ENCODE measurements at places on chromosomes 3 and 15. TPM values are rescaled to one million over a fixed set of nuclear protein-coding genes. Genes with fewer than 3 reads are reported as not detected.

GRCh38 chr3:187929112-187929816, 184.0 kb upstream of the BCL6 start:
- no peaks in the 10 kb centered on the region for H3K27me3 ChIP-seq
- DNase-seq, result no peak
- no peak overlapping the region for H3K27ac ChIP-seq
- no peaks in the 10 kb centered on the region for H3K36me3 ChIP-seq
- no peak overlapping the region for H3K4me3 ChIP-seq
- no peaks in the 10 kb centered on the region for H3K4me1 ChIP-seq

- H3K4me1 ChIP-seq, result peaks cover 11% of the 10 kb centered on the region
- no peak overlapping the region for H3K27ac ChIP-seq
- H3K27me3 ChIP-seq, result peaks cover 39% of the 10 kb centered on the region
Measured at GRCh38 chr3:49868862-49869466, 742 bp downstream of the CAMKV start.

The WDR72 gene
- total RNA-seq, result 1.5 TPM

- no peak overlapping the region for H3K4me3 ChIP-seq
- no peaks in the 10 kb centered on the region for H3K27me3 ChIP-seq
- no peaks in the 10 kb centered on the region for H3K36me3 ChIP-seq
- no peak overlapping the region for H3K27ac ChIP-seq
- no peaks in the 10 kb centered on the region for H3K4me1 ChIP-seq
Measured at GRCh38 chr3:73680391-73681095, 55.8 kb upstream of the PDZRN3 start.

The LRRC2 gene
- 1.2 TPM for total RNA-seq

DNA sequence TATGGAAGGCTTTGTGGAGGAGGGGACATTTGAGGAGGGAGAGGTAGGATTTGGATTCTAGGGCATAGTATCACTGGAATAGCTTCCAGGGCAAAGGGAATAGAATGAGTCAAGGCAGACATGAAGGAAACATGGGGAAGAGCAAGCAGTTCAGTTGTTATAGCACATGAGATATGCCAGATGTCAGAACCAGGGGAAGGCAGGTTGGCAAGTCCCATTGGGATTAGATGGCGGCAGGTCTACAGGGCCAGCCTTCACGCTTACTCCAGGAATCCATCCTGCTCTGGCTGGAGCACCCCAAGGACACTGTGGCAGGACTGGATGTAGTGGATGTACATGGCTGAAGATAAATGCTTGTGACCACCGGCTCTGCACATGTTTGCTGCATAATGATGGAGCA, 120.4 kb upstream of the ST8SIA2 start:
- no peak for DNase-seq
- H3K27me3 ChIP-seq, result no peaks in the 10 kb centered on the region
- H3K36me3 ChIP-seq, result no peaks in the 10 kb centered on the region
- no peak overlapping the region for H3K27ac ChIP-seq
- no peak overlapping the region for H3K4me3 ChIP-seq

The CLEC3B gene
- total RNA-seq, result 217 TPM

DNA sequence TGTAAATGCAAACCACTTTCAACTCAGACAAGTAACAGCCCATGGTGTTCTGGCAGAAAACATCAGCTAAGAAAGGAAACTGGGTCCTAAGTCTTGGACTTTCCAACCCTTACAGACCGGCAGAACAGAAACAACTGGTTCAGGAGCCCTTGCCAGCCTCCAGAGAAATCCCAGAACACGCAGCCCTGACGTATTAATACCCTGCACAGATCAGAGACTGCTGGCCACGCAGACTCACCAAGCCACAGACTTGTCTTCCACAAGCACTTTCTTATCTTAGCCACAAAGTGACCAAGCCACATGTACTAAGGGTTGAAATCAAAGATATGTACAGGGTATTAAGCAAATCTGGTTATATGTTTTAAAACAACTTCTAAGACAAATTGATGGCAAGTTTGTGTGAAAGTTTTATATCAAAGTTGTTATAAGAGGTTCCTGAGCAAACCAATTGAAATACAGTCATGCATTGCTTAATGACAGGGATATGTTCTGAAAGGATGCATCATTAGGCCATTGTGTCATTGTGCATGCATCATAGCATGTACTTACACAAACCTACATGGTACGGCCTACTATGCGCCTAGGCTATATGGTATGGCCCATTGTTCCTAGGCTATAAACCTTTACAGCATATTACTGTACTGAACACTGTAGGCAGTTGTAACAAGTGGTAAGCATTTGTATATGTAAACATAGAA, 36.8 kb downstream of the BTD start:
- no peak for DNase-seq
- H3K27ac ChIP-seq, result no peak overlapping the region
